Right cardiac atrium (tissue), 5 donors: ENCODE measurements at places on chromosomes 3 and 15. TPM values are rescaled to one million over a fixed set of nuclear protein-coding genes. Genes with fewer than 3 reads are reported as not detected.

GRCh38 chr3:124034016-124034843, 42.3 kb upstream of the ROPN1 start:
- peak; percentile 24 for DNase-seq

The SCN11A gene
- polyA plus RNA-seq: not detected

The C2CD4A gene
- 0.02 TPM for polyA plus RNA-seq

DNA sequence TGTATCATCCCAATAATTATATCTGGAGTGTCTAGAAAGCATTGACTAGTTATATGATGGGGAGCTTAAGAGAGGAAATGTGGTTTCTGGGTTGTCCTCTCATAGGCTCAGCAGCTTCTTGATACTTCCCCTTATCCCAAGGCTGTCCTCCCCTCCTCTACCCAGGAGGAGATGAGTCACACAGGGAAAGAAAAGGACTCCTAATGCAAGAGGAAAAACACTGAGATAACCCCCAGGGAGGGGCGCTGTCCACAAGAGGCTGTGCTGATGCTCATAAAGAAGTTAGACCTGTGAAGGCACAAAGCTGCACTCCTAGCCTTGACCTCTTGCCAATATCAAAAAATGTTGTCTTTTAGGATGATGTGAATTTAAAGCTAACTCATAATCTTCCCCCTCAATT, 28.8 kb upstream of the GYG1 start:
- peak; percentile 33 for DNase-seq

- no peak for DNase-seq
These were observed 55.0 kb downstream of the GOLIM4 start for GRCh38 chr3:168040607-168041208.

GRCh38 chr3:68988740-68989139, 24.7 kb downstream of the EOGT start:
- no peak for DNase-seq

DNA sequence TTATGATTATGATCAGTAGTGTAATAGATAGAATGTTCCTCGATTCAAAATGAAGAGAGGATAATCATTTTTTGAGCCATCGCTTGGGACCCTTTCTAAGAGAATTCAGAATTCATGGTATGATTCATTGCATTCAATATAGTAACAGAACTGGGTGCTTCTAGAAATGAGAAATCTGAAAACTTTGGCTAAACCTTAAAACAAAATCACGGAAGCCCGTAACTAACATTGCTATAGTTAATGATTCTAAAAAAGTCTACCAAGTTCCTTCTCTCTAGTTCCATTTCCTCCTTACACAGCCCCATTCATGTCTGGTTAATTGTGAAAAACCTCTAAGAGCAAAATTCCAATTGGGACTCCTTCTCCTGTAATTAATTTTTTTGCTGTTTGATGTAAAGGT, 217.1 kb downstream of the GBE1 start:
- DNase-seq: no peak

DNA sequence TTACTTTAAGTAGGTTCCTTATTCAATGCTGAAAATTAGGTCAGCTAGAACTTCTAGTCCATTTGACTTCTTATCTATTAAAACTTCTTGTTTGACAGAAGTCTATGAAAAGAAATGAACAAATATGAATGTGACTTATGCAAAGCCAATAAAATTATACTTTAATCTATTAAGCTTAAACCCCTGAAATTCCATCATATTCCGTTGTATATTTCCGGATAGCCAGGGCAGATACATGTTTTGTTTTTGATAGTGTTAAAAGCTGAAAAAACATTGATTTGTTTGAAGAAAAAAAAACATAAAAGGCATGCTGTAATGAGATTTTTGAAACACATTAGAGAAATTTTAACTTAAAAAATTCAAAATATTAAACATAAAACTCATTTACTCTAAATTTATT, 667.2 kb upstream of the NAALADL2 start:
- DNase-seq: no peak

DNA sequence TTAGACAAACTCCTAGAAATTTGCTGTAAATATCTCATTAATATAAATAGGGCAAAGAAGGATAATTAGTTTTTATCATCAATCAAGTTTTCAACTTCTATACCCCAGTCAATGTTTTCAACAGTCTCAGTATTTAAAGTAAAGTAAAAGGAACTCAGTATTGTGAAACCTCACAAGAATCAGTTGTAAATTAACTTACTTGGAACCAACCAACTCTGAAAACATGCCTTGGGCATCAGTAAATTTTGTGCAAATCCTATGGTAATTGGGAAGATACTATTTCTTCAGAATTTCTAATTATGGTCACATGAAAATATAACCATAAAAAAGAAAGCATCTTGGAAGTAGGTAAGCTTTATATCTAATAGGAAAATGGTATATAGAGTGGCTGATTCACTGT, 1139.0 kb downstream of the TUSC7 start:
- DNase-seq: no peak

The ZPLD1 gene
- not detected for polyA plus RNA-seq

DNA sequence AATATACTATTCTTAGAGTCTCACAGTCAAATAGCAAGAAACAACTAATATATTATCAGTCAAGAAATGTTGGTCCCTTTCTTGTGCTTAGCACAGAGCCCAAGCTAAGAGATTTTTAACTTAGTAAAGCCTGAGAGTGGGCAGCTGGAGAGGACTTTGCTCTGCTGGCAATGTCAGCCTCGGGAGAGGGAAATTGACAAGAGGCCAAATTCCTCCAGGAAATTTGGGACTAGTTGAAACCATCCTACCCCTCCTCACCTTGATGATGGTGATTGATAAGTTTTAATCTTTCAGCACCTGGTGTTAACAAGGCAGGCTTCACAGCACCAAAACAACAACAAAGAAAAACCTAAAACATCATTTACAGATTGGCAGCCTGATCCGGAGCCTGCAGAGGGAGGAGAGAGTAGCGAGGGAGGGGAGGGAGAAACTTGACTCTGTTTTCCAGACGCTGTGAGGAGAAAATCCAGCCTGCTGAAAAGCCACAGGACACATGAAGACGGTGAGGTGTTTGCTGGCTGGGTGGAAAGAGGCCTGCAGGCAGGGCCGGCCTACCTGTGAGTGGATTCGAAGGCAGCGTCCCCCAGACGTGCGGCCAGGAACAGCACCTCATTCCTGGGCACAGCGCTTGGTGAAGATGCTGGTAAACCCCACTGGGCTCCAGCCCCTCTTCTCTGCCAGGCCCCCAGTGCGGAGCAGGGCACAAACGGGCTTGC, 150.9 kb downstream of the LRRC28 start:
- no peak for DNase-seq

DNA sequence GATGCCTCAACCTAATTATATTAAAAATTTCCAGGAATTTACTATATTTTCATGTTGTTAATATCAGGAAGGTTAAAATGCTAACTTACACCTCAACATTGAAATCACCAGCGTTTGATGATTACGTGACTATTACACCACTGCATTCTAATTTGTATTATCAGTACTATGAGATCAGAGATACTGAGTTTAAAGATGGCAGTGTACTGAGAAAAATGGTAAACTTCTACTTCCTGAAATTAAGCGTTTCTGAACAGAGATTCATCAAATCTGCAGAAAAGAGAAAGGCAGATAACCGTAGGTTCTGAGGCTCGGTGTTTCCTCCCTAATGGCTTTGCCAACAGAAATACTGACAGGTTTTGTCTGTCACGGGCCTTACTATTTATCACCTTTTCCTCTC, 69.9 kb downstream of the CRTC3 start:
- no peak for DNase-seq

DNA sequence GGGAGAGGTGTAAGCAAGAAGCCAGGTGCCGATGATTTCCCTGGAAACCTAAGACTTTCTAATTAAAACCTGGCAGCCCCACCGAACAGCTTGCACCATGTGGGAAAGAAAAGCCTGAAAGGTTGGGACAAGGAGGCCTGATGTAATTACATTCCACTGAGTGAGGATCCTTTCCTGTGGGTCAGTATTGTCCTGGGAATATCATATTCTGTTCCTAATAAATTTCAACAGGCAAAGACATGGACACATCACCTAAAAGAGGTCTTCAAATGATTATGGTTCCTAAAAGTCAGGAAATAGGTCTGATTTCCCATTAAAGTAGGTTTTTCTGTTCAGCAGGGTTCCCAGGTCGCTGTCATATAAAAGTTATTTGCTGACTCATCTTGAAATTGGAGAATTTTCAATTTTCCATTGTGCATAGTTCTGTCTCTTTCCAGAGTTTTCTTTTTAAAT, 58.5 kb downstream of the DUT start:
- DNase-seq: no peak
